ENCODE measurements at places on chromosomes 7 and 10.

- DNase-seq = no peak
These were observed 84.3 kb downstream of the ARHGAP22 start for GRCh38 chr10:48520594-48520993.

DNA sequence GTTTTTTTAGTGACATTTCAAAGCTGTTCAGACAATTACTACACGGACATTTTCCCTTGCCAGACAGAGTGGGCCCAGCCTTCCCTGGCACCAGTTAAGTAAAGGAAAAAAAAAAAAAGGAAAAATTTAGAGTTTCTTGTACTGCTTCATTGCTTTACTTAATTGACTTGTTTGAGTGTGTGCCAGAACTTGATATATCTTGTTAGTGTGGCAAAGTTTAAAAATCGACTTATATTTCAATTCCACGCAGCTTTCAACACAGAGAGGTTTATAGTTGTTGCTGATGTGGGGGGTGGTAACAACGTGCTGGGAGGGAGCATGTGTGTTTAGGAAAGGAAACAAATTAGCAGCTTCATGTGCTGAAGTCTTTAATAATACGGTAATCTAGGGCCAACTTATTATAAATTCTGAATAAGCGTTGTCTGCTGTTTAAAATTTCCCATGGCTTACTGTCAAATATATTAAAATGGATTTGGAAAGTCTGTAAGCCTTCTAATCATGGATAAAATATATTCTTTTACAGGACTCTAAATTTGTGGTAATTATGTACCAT, 1104.6 kb downstream of the SORCS3 start:
- no peak for DNase-seq

- DNase-seq = peak; percentile 35
These were observed 88.4 kb downstream of the BEND7 start for GRCh38 chr10:13440185-13441061.

- DNase-seq = no peak
These were observed 3.5 kb downstream of the SUN1 start for GRCh38 chr7:835485-836401.

DNA sequence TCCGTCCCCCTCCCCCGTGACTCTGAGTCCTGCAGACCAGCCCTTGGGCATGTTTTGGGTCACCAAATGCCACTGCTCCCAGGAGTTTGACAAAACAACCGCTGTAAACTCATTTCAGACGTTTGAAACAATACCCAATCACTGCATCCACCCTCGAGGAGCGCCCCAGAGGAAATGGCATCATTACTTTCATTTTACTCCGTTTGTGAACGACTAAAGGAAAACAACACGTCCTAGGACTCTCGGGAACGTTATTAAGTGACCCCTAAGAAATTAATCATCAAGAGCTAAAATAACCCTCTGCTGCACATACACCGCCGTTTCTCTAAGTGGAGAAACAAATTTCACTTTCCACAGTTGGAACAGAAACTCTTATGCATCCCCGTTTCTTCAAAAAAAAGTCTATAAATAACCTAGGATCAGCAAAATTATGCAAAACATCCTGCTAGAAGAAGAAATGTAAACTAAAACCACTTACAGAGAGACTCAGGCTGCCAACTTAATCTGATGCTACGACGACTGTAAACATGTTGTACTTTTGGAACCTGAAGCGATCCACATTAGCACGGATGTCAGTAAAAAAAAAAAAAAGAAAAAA, 109.9 kb upstream of the EFCAB10 start:
- DNase-seq = no peak

DNA sequence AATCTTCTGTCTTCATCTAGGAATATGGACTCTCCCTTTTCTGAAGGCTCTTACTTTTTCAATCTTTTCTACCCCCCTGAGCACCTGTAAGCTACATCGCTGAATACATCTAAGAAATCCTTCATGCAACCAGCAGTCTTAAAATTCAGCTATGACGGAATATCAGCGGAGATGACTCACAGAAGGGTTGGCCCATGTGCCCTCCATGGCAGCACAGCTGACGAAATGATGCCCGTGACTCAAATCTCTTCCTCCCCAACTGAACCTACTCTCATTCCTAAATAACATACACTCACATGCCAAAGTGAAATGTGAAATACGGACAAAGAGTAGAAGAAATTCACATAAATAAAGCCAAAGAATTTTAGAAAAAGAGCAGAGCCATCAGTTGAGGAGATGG, 30.3 kb upstream of the NCAPG2 start:
- DNase-seq = no peak

GRCh38 chr10:50542871-50543270, 80.9 kb downstream of the SGMS1 start:
- DNase-seq = no peak

DNA sequence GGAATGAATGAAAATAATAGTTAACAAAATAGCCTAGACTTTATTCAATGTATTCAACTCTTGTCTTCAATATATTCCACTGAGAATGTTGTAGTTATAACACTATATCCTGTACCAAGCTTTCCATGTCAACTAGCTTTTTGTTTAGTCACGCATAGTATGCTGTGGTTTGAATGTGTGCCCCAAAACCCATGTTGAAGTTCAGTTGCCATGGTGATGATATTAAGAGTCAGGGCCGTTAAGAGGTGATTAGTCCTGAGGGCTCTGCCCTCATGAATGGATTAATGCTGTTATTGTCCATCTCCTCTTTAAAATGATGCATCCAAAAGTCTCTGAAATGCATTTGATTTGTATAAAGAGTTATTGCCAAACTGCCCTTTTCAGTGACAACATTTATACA, 887.6 kb downstream of the NRG3 start:
- DNase-seq = no peak

GRCh38 chr7:25068502-25069213, 56.4 kb downstream of the CYCS start:
- no peak for DNase-seq
